ENCODE measurements at places on chromosomes 2 and 18.

- DNase-seq: no peak
Observed at GRCh38 chr18:28062443-28062842, 114.5 kb downstream of the CDH2 start.

DNA sequence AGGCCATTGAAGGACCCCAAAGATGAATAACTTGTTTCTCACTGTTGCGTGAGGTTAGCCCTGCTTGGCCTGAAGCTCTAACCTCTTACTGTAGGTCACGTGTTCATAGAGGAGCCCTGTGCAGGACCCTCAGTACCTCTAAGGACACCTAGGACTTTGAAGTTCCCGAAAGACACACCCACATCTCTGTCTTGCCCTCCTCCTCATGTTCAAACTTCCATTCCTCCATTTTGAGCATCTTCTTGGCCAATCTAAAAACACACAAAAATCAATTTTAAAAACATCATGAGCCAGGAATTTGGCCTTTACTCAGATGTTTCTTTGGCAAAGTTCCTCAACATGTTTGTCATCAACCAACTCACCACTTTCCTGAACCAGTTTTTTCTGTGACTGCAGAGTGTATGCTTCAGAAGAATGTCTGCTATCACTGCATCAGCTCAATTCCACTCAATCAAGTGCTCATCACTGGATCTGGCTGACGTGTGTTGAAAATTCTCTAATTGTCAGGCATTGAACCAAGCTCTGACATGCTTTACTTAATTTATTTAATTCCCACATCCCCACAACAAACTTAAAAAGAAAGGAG lies 101.6 kb downstream of the AP1S3 start:
- no peak for DNase-seq

DNA sequence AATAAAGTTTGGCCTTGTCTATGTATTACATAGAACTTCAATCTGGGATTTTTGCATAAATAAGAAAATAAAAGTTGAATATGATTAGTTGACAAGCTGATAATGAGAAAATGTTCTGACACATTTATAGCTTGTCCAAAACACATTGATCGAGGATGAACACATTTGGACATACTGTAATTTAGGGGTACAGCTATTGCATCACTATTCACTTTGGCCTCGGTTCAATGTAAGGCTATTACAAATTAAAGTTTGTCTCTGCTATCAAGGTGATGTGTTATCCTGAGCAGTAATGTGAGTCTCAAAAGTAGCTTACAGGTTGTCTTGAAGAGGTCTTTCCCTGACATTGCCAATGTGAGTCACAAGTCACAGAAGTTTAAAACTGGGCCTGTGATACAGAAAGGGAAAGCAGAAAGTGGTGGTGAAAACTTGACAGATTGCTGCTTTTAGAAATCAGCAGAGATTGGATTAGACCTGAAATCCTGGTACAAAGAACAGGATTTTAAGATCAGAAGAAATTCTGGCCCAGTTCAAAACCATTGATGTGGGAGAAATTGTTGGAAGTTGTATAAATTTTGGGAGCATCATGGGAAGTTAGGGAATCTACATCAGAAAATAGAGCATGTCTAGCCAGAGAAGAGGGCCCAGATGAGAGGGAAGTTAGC lies 674.1 kb downstream of the NYAP2 start:
- DNase-seq: peak; percentile 31

- no peak for DNase-seq
Observed at GRCh38 chr2:102155703-102156515, 13.4 kb downstream of the IL1R1 start.

DNA sequence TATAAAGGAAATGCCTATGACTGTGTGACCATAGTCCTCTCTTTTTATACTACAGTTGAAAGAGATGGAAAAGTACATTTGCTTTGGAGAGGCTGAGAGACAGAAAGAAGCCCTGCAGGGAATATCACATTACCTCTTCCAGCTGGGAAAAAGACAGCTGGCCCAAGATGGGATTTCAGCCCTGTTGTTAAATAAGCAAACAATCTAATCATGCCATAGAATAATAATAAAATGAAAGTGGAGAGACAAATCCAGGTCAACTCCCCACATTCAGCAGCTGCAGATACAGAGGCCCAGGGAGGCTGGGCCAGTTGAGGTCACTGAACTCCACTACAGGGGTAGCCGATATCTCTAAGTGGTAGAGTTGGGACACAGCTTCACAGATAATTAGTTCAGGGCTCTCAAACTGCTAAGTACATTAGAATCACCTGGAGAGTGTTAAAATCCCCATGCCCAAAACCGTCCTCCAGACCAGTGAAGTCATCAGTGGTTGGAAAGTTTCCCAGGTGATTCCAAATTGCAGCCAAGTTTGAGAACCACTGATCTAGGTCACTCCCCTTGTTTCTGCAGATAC lies 81.9 kb downstream of the MOGAT1 start:
- peak; percentile 78 for DNase-seq

DNA sequence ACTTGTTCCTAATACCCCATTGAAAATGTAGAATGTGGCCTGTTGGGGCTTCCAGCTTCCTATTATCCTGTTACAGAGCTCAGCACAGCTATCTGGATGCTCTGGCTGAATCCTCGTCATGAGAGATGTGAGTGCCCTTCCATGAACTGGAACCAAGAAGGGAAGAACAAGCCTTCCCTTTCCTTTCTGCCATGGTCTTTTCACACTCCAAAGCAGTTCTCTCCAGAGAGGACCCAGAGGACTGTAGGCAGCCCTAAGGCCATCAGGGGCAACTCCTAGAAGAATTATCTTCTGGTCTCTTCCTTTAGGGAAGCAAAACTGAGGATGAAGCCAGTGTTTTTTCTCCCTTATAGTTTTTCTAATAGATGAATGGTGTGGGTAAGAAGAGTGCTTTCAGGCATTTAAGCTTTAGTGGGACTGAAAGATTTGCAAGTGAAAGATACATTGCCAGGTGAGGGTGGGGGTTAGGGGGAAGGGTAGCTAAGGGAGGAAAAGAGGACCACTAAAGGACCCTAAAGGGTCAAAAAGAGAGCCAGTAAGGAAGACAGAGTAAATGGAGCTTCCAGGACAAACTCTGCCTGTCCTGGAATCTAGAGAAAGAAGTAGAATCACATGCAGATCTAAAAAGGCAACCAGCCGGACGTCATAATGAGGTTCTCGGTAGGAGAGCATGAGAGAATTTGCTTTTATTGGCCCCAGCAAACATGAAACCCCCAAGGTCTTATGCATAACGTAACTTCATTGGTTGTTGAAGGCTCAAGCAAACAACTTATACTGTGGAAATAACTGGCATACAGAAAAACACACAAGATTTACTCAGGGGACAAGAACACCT lies 12.4 kb upstream of the XPO1 start:
- no peak for DNase-seq

DNA sequence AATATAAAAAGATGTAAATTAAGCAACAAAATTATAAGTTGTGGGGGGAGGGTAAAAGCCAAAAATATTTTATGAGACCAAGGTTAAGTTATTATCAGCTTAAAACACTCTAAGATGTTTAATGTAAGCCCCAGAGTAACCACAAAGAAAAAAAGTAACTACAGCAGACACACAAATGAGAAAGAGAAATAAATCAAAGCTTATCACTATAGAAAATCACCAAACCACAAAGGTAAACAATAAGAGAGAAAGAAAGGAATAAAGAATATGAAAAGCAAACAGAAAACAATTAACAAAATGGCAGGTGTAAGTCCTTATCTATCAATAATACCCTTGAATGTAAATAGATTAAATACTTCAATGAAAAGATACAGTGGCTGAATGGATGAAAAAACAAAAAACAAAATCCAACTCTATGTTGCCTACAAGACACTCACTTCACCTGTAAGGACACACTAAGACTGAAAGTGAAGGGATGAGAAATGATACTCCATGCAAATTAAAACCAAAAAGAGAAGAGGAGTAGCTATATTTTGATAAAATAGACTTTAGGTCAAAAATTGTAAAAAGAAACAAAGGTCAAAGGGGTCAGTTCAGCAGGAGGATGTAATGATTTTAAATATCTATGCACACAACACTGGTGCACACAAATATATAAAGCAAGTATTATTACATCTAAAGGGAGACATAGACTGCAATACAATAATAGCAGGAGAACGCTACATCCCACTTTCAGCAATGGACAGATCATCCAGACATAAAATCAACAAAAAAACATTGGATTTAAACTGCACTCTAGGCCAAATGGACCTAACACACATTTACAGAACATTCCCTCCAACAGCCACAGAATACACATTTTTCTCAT lies 80.7 kb downstream of the PTPN2 start:
- no peak for DNase-seq

GRCh38 chr2:25685741-25686140 lies 12.4 kb upstream of the DTNB start:
- no peak for DNase-seq

GRCh38 chr2:86821306-86821705 lies 30.6 kb upstream of the CD8A start:
- no peak for DNase-seq

- no peak for DNase-seq
Observed at GRCh38 chr2:172046080-172046678, 39.1 kb upstream of the DLX1 start.

GRCh38 chr18:4511166-4511565 lies 56.1 kb upstream of the DLGAP1 start:
- no peak for DNase-seq

- DNase-seq: no peak
Observed at GRCh38 chr2:149622343-149622742, 34.8 kb upstream of the MMADHC start.

GRCh38 chr2:197606180-197606579 lies 69.2 kb downstream of the RFTN2 start:
- no peak for DNase-seq

- DNase-seq: no peak
Observed at GRCh38 chr2:241629762-241630435, 7.1 kb downstream of the THAP4 start.

DNA sequence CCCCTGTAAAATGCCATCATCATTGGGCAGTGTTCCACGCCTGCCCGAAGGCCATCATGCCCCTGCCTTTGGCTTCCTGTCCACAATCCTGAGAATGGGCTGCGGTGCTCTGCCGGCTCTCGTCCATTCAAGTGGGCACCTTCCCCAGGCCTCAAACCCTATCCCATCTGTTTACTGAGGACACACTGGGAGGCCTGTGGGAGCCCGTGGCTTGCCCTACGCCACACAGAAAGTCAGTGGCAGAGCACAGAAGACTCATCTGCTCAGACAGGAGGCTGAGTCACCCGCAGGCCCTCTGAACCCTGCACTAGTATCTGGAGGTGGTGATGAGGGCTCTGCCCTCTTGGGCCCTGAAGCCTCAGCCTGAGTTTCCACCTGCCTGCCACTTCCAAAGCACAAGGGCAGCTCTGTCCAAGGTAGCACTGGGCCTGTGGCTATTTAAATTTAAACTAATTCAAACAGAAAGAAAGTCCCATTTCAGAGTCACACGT lies 19.1 kb upstream of the ANKRD53 start:
- DNase-seq: no peak

DNA sequence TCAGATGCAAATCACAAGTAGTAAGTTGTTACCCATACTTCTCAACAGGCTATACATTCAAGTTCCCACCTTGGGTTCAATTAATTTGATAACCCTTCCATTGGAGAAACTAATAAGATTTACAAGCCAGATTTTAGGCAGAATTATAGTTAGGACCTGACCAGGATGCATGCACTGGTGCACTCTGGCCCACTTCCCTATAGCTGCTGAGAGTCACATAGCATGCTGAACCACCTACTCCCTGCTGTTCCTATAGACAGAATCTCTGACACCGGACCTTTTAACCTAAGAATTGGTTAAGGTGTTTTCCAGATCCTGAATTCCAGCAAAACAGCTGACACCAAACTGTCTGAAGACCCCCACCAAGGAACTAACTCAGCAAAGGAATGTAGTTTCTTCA lies 26.2 kb downstream of the FAM210A start:
- no peak for DNase-seq

GRCh38 chr18:54503131-54503894 lies 87.7 kb upstream of the DYNAP start:
- DNase-seq: no peak

DNA sequence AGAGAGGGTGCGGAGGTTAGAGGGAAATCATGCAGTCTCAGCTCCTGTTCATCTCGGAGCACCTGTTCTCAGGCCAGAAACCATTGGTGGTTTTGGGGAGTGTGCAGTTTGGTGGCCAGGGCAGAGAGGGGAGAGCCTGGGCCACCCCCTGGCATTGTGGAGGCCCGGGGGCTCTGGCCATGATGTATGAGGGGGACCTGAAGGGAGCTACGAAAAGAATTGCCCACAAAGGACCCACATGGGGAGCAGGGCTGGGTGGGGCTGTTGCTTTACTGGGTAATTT lies 87.7 kb downstream of the DGKD start:
- DNase-seq: no peak

GRCh38 chr2:144518748-144519596 lies 947 bp downstream of the ZEB2 start:
- DNase-seq: peak; percentile 51

DNA sequence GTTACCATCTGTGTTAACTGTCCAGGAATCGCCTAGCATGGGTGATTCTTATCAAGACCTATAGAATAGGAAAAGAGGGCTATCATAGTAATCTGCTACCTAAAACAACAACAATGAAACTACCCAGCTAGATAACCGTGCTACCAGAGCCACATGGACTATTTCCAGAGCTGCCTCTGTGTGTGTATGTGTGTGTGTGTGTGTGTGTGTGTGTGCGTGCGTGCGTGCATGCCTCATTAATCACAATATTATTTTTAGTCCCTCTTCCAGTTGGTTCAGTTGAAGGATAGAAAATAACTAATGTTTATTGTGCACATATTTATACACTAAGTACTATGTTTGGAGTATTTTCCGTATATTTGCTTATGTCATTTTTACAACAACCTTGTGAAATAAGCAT lies 201.1 kb downstream of the SP3 start:
- DNase-seq: no peak

DNA sequence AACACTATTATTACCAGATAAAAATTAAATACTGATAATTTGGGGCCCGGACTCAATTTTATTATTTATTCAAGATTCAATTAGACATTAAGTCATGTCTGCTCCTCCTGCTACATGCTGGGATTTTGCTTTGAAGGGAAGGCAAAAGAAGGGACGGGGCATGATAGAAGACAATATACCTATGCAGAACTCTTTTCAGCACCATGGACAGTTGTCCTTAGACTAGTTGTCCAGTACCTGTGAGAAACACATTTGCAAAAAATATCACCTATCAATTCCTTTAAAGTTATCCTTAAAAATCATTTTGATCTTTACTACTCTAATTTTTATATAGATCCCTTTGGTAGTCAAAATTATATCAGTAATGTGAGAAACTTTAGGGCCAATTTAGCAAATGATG lies 100.2 kb upstream of the SULT1C3 start:
- no peak for DNase-seq

- DNase-seq: peak; percentile 64
Observed at GRCh38 chr18:77059294-77059916, 73.2 kb downstream of the MBP start.

GRCh38 chr18:39701839-39702238 lies 2136.2 kb upstream of the CELF4 start:
- DNase-seq: no peak

GRCh38 chr2:29114946-29115609 lies at the start of gene CLIP4:
CLIP4 (plus strand) TSS chr2:29115415; CDS start chr2:29121389, 5,974 bp downstream.
- DNase-seq: peak; percentile 76

- DNase-seq: no peak
Observed at GRCh38 chr2:143792602-143793001, 663.4 kb downstream of the ARHGAP15 start.

All from NCI-H82 (cell line).